ENCODE measurements at places on chromosomes 2 and 18.

GRCh38 chr2:100250645-100251044, 71.7 kb downstream of the LONRF2 start:
- DNase-seq, result no peak

DNA sequence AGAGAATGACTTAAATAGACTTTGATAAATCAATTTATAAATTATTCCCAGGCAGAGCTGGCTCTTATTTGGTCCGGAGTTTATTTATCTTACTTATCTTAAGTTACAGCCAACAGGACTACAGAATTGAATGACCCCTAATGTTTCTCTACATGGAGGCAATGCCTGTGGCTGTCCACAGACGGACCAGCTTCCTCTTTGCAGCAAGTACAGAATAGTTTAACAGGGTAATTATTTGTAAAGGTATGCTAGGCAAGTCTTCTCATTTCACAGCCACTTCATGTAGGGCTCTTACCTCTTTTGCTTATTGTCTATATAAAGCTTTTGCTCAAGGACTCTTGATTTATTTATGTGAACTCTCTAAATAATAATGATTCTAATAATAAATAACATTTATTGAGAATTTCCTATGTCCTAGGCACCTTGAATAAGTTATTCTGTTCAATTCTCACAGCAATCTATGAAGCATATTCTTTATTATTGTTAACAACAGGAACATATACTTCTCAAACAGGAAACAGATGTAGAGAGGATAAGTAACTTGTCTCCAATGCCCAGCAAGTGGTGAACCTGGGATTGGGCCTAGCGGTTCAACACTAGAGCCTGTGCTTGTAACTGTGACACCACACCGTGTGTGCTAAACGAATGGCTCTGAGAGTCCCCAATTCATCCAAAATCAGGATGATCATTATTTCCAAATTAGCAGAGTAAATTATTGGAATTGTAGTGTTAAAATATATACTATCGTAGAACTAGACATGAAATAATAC, 58.8 kb upstream of the NXPH2 start:
- no peak for DNase-seq

DNA sequence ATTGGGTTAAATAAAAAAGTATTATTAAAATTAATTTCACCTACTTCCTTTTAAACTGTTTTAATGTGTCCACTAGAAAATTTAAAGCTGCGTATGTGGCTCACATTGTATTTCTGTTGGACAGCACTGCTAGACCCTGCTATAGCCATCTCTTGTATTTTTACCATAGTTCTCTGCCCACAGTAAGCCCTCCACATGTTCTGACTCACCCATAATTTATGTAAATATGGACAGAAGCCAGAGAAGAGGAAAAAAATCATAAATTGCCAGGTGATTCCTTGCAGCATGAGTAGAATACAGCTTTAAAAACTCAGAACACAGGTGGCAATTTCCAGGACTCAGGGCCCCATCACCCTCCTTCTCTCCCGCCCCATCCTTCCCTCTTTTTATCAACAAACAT, 142.4 kb upstream of the MEX3C start:
- DNase-seq, result no peak

DNA sequence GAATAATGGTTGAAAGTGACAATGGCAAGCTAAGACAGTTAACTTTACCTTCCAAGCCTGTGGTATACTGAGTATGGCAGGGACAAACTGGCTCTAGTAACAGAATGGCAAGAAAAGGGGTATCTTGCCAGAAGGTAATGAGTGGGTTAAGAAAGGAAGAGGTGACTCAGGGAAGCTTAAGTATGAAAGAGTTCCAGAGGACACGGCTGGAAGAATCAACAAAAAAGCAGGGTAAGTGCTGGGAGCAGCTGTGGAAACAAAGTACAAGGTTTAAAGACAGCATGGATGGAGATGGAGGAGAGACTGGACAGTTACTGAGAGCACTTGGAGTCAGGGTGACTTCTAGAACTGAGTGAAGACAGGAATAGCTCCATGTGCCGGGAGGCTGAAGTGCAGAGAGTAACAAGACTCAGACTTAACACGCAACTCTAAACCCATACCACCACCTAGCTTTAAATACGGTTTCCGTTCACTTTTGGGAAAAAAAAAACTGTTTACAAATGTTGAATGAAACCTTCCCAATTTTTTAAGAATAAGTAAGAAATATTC, 69.0 kb downstream of the REV1 start:
- DNase-seq, result no peak

DNA sequence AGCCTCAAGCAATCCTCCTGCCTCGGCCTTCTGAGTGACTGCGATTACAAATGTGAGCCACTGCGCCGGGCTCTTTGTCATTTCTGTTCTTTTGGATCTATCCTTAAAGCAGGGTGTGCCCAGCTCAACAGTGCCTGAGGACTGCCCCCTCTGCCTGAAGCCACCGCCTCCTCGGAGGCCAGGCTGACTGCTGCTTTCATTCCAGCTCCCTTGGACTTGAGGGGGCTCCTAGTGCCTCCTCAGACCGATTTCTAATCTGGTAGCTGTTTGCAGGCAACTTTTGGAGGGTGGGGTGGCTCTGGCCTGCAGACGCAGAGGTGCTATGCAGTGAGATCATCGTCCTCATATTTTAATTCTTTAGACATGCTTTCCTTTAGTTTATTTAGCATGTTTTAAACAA, 35.9 kb upstream of the KLF11 start:
- no peak for DNase-seq

- no peak for DNase-seq
Measured at GRCh38 chr18:37710726-37711125, 145.1 kb upstream of the CELF4 start.

GRCh38 chr2:172763079-172763478, 27.4 kb downstream of the RAPGEF4 start:
- DNase-seq, result no peak

GRCh38 chr18:65704046-65704445, 46.8 kb upstream of the CDH7 start:
- DNase-seq, result no peak

DNA sequence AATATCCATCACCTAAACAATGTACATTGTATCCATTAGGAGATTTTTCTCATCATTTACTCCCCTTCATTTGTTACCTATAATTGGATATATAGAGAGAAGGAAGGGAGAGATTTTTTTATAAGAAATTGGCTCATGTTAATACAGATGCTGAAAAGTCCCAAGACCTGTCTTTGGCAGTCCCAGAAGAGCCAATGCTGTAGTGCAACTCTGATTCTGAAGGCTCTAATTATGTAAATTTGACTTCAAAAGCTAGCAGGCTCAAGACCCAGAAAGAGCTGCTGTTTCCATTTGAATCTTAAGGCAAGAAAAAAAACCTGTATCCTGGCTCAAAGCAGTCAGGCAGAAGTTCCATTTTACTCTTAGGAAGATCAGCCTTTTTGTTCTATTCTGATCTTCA, 1245.5 kb upstream of the FAM98A start:
- no peak for DNase-seq

- no peak for DNase-seq
Measured at GRCh38 chr2:205686783-205687640, 4.7 kb downstream of the NRP2 start.

DNA sequence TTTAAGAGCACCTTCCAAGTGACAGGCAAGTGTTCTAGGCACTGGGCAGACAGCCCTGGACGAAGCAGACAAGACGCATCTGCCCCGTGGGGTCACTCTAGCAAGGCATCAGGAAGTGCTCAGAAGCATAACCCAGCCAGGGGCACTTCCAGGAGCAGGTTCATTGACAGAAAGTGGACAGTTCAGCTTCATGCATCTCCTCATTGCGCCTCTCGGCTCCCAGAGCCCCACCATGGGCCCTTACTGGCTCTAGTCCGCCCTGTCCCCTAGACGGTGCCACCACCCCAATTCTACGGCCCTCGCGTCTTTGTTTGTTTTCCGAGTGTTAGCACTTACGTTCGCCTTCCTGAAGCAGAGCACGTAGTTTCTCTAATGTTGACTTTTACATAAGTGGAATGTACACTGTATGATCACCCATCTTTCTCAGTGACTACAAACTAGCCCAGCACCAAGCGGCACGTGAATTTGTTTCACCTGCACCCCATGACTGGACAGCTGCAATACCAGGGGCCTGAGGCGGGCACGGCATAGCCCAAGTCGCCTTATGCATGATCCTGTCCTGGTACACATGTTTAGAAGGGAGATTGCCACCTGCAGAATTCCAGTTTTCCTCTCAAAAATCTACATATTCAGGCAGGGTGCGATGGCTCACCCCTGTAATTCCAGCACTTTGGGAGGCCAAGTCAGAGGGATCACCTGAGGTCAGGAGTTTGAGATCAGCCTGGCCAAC, 33.2 kb downstream of the SNED1 start:
- no peak for DNase-seq

- DNase-seq, result no peak
Measured at GRCh38 chr18:332007-332406, 64.2 kb upstream of the THOC1 start.

- DNase-seq, result no peak
Measured at GRCh38 chr2:42648796-42649195, 80.4 kb downstream of the MTA3 start.

GRCh38 chr2:115443539-115444185, 1001.2 kb downstream of the DPP10 start:
- no peak for DNase-seq

DNA sequence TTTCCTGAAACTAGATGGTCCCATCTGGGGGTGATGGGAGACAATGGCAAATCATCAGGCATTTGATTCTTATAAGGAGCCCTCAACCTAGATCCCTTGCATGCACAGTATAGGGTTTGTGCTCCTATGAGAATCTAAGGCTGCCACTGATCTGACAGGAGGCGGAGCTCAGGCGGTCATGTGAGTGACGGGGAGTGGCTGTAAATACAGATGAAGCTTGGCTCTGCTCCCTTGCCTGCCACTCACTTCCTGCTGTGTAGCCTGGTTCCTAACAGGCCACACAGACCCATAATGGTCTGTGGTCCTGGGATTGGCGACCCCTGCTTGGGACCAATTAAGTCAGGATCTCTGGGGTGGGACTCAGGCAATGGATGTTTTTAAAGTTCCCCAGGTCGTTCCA, 293.4 kb downstream of the ZNF521 start:
- peak; percentile 13 for DNase-seq

- peak; percentile 32 for DNase-seq
Measured at GRCh38 chr2:109736177-109736827, 57.8 kb upstream of the RGPD5 start.

GRCh38 chr2:210000464-210001324, 1.7 kb upstream of the RPE start:
- DNase-seq, result no peak

DNA sequence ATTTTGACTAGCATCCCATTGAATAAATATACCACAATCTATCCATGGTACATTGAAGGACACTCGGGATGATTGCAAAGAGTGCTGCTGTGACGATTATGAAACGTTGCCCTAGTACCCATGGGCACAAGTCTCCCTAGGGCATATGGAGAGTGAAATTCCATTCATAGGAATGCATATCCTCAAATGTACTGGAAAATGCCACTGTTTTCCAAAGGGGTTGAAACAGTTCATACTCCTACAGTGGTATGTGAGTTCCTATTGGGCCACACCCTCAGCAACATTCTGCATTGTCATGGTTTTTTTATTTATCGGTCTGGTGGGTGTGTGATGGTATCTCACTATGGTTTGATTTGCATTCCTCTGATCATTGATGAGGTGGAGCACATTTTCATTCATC, 130.6 kb downstream of the TWIST2 start:
- DNase-seq, result no peak

- DNase-seq, result no peak
Measured at GRCh38 chr18:63784787-63785452, 9.7 kb downstream of the SERPINB7 start.

- no peak for DNase-seq
Measured at GRCh38 chr2:98691303-98691702, 39.6 kb downstream of the MGAT4A start.

DNA sequence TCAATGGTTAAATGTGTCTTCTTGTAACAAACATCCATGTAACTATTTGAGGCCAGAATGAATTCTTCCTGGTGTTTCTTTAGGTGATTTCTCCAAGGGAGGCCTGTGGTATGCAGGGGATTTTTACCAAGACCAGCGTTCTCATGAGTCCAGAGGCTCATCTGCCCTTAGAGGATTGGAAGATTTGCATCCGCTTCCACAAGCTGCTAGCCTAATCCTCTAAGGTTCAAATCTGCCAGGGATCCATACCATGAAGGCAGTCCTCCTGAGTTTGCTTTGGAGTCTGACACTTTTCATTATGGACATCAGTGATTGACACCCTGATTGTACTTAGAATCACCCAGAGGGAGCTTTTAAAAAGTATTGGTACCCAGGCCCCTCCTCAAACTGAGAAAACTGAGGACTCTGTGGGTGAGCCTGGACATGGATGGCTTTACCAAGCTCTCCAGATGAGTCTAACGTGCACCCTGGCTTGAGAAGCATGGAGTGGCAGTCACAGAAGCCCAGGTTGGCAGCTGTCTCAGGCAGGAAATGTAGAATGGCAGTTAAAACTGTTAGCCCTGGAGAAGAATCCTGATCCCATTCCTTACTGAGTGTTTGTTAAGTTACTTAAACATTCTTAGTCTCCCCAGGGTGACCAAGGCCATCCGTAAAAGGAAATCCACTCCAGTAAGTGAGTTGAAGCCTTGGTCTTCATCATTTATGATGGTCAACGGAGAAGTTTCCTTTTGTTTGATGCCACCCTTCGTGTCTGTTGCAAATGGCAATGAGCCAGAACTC, 95.3 kb upstream of the RMDN2 start:
- DNase-seq, result no peak

DNA sequence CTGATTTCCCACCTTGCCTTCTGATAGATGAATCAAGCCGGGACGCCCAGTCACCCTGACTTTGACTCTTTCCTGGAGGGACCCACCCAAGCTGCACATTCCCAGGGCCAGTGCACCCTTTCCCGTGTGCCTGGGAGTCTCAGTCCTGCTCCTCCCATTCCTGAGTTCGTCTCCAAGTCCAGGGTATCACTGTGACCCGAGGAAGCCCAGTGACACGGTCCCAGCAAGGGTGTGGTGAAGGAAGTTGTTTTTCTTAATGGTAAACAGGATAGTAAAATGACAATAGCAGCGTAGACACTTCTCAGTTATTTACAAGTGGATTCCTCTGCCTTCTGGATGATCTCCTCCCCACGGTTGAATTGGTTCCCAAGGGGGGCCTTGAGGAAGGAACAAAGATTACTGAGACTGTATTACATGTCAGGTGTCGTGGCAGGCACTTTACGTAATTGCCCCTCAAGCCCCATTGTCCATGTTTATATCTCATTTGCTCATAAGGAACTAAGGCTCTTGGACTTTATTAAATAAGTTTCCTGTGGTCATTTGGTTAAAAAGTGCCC, 123.3 kb downstream of the PRKCE start:
- DNase-seq, result no peak

DNA sequence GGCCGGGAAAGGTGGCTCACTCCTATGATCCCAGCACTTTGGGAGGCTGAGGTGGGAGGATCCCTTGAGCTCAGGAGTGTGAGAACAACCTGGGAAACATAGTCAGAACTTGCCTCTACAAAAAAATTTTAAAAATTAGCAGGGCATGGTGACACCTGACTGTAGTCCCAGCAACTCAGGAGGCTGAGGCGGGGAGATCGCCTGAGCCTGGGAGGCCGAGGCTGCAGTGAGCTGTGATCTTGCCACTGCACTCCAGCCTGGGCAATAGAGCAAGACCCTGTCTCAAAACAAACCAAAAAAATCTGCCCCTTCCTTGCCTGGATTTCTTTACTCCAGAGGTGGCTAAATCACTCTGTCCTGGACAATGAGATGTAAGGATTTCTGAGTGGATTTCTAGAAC, 197.7 kb downstream of the NRP2 start:
- DNase-seq, result no peak

GRCh38 chr2:187390891-187391290, 57.2 kb downstream of the CALCRL start:
- no peak for DNase-seq

- DNase-seq, result no peak
Measured at GRCh38 chr2:25330273-25330672, 11.5 kb downstream of the DNMT3A start.

GRCh38 chr2:211144078-211144477, 587.7 kb downstream of the CPS1 start:
- DNase-seq, result no peak

Measured in hematopoietic multipotent progenitor cell treated with erythropoietin and hydrocortisone succinate and interleukin-3 and kit ligand, for 8 days (in vitro differentiated cells).